Activated CD4-positive, alpha-beta memory T cell treated with anti-CD3 and anti-CD28 coated beads for 36 hours (primary cell): ENCODE measurements at places on chromosomes 1 and 21. TPM values are rescaled to one million over a fixed set of nuclear protein-coding genes. Genes with fewer than 3 reads are reported as not detected.

TMEM269 gene
- 0.15 TPM for total RNA-seq

DNA sequence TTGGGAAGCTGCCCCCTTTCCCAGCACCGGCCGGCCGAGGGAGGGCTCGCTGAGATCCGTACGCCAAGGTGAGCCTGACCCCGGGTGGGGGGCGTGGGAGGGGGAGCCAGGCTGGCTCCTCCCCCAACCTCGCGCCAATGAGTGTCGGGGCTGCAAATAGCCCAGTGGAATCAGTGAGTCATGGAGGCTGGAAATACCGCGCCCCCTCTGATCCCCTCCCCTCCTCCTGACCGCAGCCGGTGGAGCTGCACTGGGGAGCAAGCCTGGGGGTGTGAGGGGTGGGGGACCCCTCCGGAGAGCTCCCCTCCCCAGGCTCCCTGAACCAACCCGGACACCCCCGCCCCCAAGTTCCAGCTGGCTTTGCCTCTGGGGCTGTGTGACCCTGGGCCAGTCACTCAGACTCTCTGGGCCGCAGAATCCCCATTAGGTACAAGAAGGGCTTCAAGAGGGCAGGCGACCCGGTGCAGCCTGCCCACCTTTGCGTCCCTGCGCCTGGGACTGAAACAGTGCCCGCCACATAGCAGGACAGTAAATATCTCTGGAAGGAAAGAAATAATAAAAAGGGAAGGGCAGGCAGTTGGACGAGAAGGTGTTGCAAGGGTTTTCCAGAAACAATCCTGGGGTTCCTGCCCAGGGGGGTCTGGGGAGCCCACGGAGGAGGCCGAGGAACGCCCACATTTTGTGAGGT, 4.5 kb downstream of the HSPB7 start:
- peaks cover 5% of the 10 kb centered on the region for H3K4me1 ChIP-seq
- no peak overlapping the region for H3K27ac ChIP-seq
- H3K4me3 ChIP-seq, result no peak overlapping the region
- DNase-seq, result peak; percentile 73

- no peaks in the 10 kb centered on the region for H3K27me3 ChIP-seq
- H3K4me1 ChIP-seq, result peaks cover 78% of the 10 kb centered on the region
- H3K36me3 ChIP-seq, result peaks cover 26% of the 10 kb centered on the region
- H3K4me3 ChIP-seq, result no peak overlapping the region
Measured at GRCh38 chr1:84975035-84975434, 21.9 kb downstream of the MCOLN2 start.

GRCh38 chr1:164774819-164775654, 216.1 kb downstream of the PBX1 start:
- no peaks in the 10 kb centered on the region for H3K27me3 ChIP-seq
- H3K27ac ChIP-seq, result no peak overlapping the region
- H3K36me3 ChIP-seq, result no peaks in the 10 kb centered on the region
- no peak for DNase-seq
- no peak overlapping the region for H3K4me3 ChIP-seq

DNA sequence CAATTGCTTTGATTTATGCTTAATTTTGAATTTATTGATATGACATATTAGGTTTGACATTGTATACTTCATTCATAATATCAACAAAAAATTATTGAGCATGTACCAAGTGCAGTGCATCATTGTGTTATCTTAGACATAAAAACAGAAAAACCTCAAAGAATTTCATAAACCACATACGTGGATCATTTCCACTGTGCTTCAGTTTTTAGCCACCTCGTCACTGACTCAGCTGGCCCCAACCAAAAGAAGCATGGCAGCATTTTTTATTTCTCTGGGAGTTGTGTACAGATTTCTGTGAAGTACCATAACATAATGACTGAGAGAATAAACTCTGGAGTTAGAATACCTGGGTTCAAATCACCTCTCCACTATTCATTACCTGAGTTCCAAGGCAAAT, 95.6 kb upstream of the C1orf87 start:
- H3K4me3 ChIP-seq, result no peak overlapping the region
- no peak overlapping the region for H3K27ac ChIP-seq
- H3K27me3 ChIP-seq, result no peaks in the 10 kb centered on the region

DNA sequence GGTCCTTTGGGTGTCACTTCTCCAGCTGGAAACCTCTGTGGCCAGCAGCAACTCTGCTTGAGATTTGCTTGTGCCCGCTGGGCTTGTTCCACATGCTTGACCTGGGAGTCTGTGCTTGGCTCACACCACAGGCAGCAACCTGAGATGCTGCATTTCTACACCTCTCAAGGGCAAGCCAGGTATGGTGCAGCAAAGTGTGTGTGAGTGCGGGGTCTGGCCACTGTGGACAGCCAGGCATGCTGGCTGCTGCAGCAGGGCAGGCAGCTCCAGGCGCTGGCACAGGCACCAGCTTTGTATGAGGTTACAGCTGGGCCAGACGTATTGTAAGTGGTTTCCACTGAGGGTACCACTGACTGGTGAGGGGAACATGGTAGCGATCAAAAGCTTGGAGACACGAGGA, 242.0 kb downstream of the PTGER3 start:
- H3K27me3 ChIP-seq, result no peaks in the 10 kb centered on the region
- H3K27ac ChIP-seq, result no peak overlapping the region
- no peak for DNase-seq
- no peaks in the 10 kb centered on the region for H3K36me3 ChIP-seq
- H3K4me1 ChIP-seq, result no peaks in the 10 kb centered on the region

DNA sequence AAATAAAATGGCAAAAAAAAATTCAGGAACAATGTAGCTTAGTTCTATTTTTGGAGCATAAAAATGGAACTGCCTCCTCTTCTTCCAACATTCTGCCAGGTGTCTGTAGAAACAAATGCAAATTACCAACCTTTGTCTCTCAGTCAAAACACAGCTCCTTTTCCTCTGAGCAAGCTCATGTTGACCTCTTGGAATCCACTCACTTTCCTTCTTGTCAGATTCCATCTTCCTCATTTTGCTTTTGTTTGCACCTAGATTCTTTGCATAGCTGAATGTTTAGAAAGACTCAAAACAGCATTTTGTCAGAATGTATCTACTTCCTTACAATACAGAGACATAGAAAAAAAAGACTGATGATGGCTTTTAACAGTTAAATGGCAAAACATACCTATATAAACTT, 178.2 kb downstream of the ADGRL2 start:
- H3K36me3 ChIP-seq, result no peaks in the 10 kb centered on the region
- DNase-seq, result no peak
- no peaks in the 10 kb centered on the region for H3K4me1 ChIP-seq
- no peak overlapping the region for H3K4me3 ChIP-seq

- H3K4me3 ChIP-seq, result no peak overlapping the region
- no peak for DNase-seq
- H3K4me1 ChIP-seq, result no peaks in the 10 kb centered on the region
- no peak overlapping the region for H3K27ac ChIP-seq
- H3K27me3 ChIP-seq, result peaks cover 33% of the 10 kb centered on the region
- no peaks in the 10 kb centered on the region for H3K36me3 ChIP-seq
Measured at GRCh38 chr1:19957779-19958178, 21.6 kb downstream of the PLA2G2A start.

DNA sequence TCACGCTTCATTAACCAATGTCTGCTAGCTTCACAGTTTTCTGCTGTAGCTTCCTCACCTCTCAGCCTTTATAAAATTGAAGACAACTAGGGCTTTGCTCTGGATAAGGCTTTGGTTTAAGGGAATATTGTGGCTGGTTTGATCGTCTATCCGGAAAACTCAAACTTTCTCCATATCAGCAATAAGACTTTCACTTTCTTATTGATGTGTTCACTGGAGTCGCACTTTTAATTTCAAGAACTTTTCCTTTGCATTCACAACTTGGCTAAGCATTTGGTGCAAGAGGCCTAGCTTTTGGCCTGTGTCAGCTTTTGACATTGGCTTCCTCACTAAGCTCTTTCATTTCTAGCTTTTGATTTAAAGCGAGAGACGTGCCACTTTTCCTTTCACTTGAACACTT, 12.9 kb downstream of the COA6 start:
- H3K4me1 ChIP-seq, result peaks cover 16% of the 10 kb centered on the region
- DNase-seq, result peak; percentile 18
- H3K4me3 ChIP-seq, result peak overlapping the region; percentile 7
- H3K27me3 ChIP-seq, result no peaks in the 10 kb centered on the region

EFNA4 gene
- total RNA-seq, result 6.1 TPM

- no peak for DNase-seq
- H3K27ac ChIP-seq, result no peak overlapping the region
- no peaks in the 10 kb centered on the region for H3K4me1 ChIP-seq
- H3K4me3 ChIP-seq, result no peak overlapping the region
Measured at GRCh38 chr1:187313115-187313514, 484.4 kb downstream of the PLA2G4A start.

C1orf56 gene
- total RNA-seq, result 1.8 TPM

GRCh38 chr1:58290685-58291372, 255.7 kb downstream of the OMA1 start:
- H3K4me3 ChIP-seq, result no peak overlapping the region
- DNase-seq, result no peak
- H3K36me3 ChIP-seq, result peaks cover 2% of the 10 kb centered on the region
- H3K27ac ChIP-seq, result no peak overlapping the region

DNA sequence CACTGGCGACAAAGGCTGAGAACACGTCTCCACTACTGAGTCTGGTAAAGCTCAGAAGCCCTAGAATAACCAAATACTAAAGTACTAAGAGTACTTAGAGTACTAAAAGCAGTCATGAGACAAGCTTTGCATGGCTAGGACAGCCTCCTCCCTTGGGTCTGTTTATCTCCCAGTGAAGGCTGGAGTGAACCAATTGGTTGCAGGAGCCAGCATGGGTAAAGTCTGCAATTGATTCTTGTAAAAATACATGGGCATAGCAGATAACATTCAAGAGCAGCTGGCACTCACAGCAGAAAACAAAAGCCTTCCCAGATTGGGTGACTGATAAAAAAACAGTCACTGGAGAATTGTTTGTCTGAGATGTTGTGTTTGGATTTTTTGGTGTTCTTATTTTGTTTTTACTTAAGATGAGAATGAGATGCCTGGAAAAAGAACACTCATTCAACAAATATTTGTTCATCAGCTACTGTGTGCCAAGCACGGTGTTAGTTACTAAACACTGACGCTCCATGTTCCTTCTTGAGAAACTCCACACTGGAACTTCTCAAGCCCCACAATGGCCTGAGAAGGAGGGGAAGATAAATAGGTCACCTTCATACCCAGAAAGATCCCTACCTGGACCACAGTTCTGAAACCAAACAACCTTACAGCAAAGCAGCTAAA, 3.7 kb downstream of the IRF6 start:
- DNase-seq, result no peak
- H3K27ac ChIP-seq, result no peak overlapping the region
- H3K27me3 ChIP-seq, result peaks cover 5% of the 10 kb centered on the region
